ENCODE measurements at places on chromosomes 7 and 10.

- no peak for DNase-seq
These were observed 63.8 kb downstream of the MICALL2 start for GRCh38 chr7:1395211-1396070.

DNA sequence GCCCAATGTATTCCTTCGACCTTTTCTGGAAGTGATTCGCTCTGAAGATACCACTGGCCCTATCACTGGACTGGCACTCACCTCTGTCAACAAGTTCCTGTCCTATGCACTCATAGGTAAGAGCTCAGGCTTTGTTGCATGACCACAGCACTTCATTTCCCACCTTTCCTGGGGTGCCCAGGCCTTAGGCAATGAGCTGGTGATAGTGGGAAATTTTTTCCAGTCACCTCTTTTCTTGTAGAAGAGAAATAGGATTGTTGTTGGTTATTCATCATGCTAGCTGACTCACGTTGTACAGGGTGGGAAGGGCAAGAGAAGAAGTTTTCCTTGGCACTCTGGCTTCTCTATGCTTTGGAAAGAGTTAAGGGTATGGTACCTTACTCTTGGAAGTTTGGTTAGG lies 51.4 kb upstream of the NFKB2 start:
- no peak for DNase-seq

- no peak for DNase-seq
These were observed 28.1 kb downstream of the MCU start for GRCh38 chr10:72719941-72720592.

- no peak for DNase-seq
These were observed 136.4 kb upstream of the PRKCQ start for GRCh38 chr10:6716516-6716915.

- no peak for DNase-seq
These were observed 197.6 kb upstream of the ZNF32 start for GRCh38 chr10:43846187-43846680.

- DNase-seq: no peak
These were observed 37.7 kb downstream of the TAX1BP1 start for GRCh38 chr7:27777662-27778061.

DNA sequence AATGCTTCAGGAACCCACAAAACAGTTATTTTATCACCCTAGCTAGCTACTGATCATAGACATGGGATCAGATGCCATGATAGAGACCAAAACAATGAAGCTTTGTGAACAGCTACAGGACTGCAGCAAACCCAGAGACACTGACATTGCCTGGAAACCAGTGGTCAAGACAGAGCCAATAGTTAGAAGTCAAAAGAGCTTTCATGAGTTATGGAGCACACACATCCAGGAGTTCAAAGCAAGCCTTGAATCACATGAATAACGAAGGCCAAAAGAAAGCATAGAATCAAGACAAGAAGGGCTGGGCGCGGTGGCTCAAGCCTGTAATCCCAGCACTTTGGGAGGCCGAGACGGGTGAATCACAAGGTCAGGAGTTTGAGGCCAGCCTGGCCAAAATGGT lies 34.5 kb upstream of the GSAP start:
- peak; percentile 98 for DNase-seq

- no peak for DNase-seq
These were observed 553.6 kb downstream of the TNS3 start for GRCh38 chr7:47028284-47028683.

DNA sequence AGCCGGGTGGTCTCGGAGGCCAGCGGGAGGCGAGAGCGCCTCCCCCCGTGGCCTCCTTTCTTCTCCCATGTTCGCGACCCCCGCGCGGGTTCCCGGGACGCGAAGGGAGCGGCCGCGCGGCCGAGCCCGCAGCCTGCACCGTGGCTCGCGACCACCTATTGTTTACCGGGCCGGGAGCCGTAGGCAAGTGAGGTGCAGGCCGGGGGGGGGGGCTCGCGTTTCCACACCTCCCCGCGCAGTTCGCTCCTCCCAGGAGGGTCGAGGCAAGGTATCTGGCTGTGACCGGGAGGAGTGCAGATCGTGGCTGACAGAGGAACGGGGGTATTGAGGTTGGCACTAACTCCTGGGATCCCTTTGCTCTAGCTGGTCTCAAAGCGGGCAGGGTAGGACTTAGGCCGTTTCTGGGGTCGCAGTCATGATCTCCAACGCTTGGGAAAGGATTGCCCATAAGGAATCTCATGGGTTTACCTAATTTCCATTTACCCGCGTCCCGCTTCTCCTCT lies 734 bp downstream of the PTPN12 start:
- peak; percentile 36 for DNase-seq

- no peak for DNase-seq
These were observed 200.1 kb downstream of the LRRN3 start for GRCh38 chr7:111290982-111291381.

DNA sequence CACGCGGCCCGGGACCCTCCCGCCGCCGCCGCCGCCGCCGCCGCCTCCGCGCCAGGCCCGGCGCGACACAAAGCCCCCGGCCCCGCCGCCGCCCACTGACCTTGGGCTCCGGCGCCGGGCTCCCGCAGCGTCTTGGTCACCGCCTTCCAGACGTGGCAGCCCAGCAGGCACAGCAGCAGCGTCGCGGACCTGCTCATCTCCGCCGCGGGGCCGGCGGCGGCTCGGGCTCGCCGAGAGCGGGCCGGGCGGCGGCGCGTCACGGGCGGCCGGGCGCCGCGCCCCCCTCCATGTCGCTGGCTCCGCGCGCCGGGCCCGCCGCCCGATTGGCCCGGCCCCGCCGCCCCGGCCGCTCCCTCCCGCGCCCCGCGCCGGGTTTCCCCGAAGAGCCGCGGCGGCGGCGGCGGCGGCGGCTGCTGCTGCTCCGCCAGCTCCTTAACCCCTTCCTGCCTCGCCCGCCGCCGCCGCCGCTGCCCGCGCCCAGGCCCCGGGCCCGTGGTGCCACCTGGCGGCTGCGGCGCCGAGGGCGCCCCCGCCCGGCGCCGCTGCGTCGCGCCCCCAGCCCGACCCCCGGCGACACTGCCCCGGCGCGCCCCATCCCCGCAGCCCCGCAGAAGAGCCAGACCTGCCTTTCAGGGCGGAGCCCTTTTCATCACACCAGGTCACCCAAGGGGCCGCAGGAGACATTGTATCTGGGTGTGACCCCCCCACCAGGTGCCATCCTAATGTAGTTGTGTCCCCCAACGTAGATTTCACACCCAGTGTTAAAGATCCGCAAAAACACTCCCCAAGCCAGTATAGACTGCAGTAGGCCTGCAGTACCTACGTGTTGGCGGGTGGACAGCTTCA lies at the start of gene FAM171A1:
Gene FAM171A1, minus strand, starts transcription at position 434 of the 846 bp plus-strand sequence. Its CDS starts 237 bp downstream, at position 197.
- no peak for DNase-seq

DNA sequence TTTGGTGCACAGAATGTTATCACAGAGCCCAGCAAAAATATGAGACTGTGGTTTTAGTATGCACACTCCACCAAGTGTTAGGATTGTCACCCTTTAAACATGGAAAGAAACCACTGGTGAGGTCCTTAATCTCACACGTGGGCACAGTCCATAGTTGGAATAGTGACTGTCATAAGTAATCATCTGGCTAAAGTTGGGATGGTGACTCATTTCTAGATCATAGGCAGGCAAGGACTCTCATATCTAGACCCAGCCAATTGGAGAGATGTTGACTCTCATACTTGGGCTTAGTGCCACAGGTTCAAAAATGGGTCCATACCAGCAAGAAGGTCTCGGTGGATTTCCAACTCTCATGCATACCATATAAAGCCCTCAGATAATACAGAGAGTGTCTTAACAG lies 39.6 kb upstream of the ZNF680 start:
- no peak for DNase-seq

All from foreskin melanocyte (primary cell).